Urinary bladder (tissue), 4 donors: ENCODE measurements at places on chromosomes 1 and 21.

DNA sequence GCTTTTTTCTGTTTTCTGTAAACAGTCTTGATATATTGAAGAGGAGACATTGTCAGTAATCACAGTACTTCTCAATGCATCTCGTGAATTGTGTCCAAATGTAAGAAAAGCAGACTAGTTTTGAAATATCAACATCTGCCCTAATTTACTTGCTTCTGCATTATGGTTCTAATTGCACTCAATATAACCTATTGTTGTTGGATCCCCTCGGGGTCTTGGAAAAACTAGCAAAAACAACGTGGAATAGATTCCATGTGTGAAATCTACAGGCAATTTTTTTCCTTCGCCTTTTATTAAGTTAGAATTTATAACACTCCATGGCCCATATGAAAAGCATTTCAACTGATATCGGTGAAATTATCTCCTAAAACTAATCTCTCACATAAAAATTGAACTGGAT is 236.5 kb downstream of the TTLL7 start:
- no peak for DNase-seq

GRCh38 chr1:89273324-89273778 is 691 bp upstream of the GBP5 start:
- no peak for DNase-seq

- no peak for DNase-seq
Measured at GRCh38 chr1:204569478-204569877, 53.3 kb downstream of the MDM4 start.

GRCh38 chr21:42668298-42668992 is 15.0 kb downstream of the PDE9A start:
- no peak for DNase-seq

DNA sequence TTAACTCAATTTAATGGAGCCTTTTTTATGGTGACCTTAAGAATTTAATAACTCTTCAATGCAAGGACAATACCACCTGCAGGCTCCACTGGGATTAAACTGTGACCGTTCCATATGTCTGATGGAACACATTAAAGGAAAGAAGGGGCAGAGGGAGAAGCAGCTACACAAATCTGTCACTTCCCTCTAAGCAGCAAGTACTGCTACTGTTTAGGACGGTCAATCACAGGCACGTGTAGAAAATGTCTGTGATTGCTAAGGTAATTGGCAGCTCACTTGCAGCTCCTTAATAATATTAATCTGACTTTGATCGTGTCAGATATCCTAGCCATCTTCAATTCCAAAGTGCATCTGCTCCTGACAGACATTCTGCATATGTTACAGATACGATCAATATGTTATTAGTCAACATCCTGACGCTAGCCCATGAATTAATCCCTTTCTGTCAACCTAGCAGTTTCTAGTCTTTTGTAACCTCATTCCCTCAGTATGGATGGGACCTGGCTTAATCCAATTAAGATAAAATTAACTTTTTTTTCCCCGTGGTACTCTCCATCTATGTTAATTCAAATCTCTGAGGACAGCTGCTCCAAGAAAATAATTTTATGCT is 1012.4 kb downstream of the AMY1C start:
- DNase-seq: no peak

DNA sequence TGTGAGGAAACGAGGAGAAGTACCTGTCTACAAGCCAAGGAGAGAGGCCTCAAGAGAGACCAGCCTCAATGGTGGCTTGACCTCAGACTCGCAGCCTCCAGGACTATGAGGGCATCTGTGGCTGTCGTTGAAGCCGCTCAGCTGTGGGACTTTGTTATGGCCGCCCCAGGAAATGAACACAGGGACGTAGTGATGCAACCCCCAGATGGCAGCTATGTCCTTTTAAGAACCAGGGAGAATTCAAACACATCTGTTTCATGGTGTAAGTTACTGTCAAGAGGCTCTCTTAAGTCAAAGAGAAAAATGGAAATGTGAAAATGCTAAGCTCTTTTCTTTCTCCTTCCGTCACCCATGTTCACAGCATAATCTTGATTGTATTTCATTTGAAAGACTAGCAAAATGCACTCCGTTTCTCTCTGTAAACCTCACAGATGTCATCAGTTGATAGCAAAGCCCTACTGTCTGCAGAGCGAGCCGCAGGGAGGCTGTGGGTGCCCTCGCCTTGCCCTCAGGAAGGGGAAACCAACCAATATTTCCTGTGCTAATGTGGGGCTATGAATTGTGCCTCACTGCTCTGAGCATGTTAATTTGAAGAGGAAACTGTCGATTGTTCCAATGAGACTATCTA is 21.3 kb downstream of the UBASH3A start:
- no peak for DNase-seq

GRCh38 chr1:46194641-46195193 is 3.5 kb downstream of the POMGNT1 start:
- DNase-seq: no peak

DNA sequence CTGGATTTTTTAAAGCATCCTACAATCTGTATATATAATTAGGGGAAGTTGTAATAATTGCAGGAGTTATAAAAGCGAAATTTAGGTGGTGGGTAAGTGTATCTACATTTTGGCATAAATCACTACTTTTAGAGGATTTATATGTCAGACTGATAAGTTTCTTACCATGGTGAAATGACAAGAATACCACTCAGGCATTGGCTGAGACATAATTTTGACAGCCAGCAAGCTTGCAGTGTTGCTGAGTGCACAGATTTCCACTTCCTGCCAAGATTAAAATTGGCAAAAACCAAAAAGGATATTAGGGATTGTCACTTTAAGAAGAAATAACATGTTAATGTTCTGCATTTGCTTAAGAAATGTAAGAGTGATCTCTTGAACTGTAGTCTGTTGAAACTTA is 28.2 kb downstream of the NFIA start:
- no peak for DNase-seq

GRCh38 chr21:32406405-32406804 is 6.1 kb upstream of the EVA1C start:
- no peak for DNase-seq

GRCh38 chr1:84613887-84614286 is 39.6 kb upstream of the CTBS start:
- DNase-seq: no peak

DNA sequence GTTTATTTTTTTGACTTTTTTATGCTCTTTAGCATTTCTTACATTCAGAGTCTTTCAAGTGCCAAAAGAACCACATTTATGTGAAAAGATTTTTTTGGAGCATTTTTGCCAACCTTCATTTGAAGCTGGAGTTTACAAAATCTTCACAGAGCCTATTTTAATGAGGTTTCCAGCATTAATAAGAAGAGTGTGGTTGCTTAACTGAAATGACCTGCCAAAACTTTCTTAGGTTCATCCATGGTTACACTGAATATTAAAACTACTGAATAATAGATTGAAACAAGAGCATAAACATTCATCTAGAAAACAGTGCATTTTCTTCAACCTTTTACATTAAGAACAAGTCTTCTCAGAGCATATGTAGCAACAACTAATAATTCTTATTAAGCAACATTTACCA is 672.3 kb upstream of the CXADR start:
- no peak for DNase-seq

DNA sequence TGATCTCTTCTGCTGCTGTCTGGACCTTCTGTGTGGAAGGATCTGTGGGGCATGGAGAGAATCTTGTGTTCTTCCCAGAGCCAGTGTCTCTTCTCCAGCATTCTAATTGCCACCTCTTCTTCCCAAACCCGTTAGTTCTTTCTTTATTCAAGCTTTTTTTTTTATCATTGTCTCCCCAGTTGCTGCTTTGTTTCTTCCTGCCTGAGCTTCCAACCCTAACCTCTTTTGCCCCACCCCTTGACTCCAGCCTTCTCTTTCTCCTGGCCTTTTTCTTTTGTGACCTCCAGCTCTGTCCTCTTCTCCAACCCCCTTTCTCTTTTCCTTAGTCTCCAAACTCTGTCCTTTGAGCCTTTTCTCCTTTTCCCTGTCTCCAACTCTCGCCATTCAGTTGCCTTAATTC is 4.5 kb downstream of the AGO1 start:
- DNase-seq: no peak

DNA sequence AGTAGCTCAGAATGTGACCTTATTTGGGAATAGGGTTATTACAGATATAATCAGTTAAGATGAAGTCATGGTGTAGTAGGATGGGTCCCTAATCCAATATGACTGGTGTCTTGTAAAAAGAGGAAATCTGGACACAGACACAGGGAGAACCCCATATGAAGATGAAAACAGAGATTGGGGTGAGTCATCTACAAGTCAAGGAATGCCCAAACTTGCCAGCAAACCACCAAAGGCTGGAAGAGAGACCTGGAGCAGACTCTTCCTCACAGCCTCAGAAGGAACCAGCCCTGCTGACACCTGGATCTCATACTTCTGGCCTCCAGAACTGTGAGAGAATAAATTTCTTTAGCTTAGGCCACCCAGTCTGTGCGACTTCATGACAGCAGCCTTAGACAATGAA is 29.9 kb downstream of the KRTAP19-8 start:
- no peak for DNase-seq

DNA sequence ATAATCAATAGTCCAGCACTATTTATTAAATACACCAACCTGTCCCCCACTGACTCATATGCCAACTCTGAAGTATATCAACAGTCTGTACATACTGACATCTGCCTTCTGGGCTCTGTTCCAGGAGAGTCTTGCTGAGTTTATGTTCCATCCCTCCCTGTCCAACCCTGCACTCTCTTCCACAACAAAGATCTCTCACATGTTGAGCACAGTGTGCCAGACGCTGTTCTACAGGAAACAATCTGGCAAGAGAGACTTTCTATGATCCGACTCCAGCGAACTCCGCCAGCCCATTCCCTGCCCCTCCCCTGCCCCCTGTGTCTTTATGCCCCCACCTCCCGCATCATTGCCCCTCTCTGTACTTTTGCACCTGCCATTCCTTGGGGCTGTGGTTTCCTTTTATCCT is 3.4 kb downstream of the LACTBL1 start:
- peak; percentile 71 for DNase-seq

DNA sequence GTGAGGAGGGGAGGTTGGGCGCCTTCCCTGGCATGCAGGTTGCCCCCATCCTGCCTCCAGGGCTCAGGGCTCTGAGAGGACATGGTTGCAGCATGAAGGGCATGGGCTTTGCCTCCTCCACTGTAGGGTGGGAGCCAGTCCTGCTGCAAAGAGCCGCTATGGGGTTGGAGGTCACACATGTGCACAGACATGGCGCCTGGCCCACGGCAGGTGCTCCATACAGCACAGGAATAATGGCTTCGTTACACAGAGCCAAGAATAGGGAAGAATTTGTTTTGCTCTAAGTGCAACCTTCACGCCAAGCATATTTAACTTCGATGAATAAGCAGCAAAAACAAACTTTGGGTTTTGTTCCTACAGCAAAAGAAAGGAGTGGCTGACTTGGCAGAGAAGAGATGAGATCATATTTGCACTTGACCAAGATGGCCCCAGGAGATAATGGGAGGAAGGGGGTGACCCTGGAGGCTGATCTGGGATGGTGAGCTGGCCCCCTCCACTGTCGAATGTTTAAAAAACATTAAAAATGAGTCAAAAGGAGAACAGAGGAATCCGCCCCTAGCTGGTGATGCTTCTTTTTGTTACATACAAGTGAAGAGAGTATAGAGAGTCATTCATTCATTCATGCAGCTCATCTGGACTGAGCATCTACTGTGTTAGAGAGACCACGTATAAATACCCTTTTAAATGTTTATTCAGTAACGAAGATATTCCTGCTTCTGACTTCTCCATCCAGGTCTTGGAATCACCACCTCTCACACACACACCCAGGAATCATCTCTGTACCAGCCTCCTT is 12.4 kb upstream of the C2CD2 start:
- no peak for DNase-seq

DNA sequence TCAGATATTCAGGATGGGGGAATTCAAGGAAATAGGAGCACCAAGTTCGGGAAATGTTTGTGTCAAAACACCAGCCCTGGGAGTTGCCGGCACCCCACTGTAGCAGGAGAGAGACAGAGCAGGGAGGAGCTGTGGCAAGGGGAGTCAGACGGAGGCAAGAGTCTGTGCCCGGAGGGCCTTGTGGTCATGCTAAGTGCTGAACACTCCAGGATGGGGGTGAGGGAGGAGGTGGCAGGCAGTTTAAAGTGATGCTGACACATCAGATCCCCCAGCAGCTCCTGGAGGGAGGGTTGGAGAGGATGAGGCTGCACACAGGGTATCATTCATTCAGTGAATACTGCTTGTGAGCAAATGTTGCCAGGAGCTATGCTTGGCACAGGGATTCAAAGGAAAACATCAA is 150.3 kb upstream of the ETV3 start:
- no peak for DNase-seq
